ENCODE measurements at places on chromosomes 1 and 21.

GRCh38 chr1:55317673-55318072 is 102.5 kb upstream of the USP24 start:
- no peak for DNase-seq

GRCh38 chr1:179031855-179032513 is 6.3 kb downstream of the FAM20B start:
- no peak for DNase-seq

DNA sequence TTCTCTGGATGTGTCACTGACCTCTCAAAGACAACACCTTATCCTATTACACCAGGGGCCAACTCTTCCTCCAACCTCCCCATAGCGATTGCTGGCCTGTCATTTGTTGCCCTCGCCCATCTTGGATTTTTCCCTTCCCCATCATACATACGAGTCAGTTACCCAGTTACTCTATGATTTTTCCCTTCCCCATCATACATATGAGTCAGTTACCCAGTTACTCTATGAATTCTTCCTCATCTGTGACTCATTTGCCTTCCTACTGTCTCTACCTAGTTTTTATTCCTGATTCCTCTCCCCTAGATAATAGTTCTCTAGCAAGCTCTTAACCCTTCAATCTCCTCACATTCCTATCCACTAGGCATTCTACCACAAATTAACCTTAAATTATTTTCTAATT is 178.8 kb downstream of the NR5A2 start:
- no peak for DNase-seq

DNA sequence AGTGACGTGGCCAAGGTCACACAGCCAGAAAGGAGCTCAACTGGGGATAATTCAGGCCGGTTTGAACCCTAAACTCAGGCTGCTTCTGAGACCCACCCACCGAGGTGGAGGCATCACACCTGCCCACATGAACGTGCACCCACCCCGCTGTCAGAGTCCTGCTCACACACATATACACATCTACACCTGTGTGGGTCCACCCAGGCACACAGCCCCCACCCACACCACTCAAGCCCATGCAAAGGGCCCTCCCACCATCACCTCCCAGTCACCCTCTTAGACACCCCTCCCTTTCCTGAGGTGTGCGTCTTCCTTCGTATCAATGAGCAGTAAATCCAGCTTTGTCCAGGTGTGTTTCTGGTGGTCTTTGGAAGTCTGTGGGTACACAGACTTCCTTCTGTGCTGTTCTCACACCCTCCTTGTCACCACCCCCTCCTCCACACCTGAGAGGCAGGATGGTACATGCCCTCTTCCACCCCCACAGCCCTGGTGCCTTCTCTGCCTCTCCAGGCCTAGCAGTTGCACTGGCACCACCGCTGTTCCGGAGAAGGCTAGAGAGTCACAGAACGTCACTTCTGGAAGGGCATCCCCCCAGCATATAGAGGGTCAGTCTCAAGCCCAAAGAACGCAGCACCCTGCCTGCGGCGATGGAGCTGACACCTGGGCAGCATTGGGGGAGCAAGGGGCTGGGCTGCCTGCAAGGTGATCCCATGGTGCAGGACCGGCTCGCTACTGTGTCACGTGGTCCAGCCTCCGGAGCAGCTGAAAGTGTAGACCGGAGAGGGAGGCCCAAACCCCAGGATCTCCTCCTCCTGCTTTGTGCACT is 18.9 kb upstream of the FAM131C start:
- DNase-seq = no peak

DNA sequence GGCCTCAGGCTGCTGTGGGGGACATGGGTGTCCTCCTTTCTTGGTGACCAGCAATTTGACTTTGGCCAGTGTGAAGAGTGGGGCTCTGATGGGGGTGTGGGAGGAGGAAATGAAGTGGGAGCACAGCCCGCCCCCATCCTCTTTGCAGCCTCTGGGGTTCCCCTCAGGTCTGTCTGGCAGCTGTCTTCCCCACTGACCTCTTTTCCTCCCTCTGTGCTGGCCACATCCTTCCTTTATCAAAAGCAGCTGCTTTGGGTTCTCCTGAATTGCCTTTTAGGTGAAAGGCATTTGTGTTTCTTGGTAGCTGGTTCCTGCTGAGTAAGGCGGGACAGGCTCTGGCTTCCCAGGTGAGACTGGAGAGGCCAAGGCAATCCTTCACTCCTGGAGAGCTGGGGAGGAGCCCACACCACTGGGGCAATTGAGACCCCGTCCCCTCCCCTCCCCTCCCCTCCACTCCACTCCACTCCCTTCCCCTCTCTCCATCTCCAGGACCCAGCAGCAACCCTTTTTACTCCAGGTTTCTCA is 24.9 kb downstream of the PCAT6 start:
- DNase-seq = peak; percentile 42

GRCh38 chr1:88935522-88936222 is 44.3 kb upstream of the GTF2B start:
- DNase-seq = peak; percentile 45

GRCh38 chr1:226073184-226073950 is 10.9 kb downstream of the H3-3A start:
- no peak for DNase-seq

GRCh38 chr1:5921671-5922070 is 70.6 kb downstream of the NPHP4 start:
- no peak for DNase-seq

- DNase-seq = no peak
Observed at GRCh38 chr1:52603630-52604029, 1.5 kb downstream of the GPX7 start.

- DNase-seq = no peak
Observed at GRCh38 chr1:192382758-192383157, 66.0 kb downstream of the RGS21 start.

- DNase-seq = no peak
Observed at GRCh38 chr1:12553963-12554362, 64.0 kb downstream of the DHRS3 start.

- no peak for DNase-seq
Observed at GRCh38 chr1:76759171-76759860, 108.0 kb upstream of the ST6GALNAC5 start.

- DNase-seq = no peak
Observed at GRCh38 chr1:19257178-19257914, 5.7 kb downstream of the MRTO4 start.
